Peyer's patch (tissue), 4 donors: ENCODE measurements at places on chromosomes 11 and 22.

DNA sequence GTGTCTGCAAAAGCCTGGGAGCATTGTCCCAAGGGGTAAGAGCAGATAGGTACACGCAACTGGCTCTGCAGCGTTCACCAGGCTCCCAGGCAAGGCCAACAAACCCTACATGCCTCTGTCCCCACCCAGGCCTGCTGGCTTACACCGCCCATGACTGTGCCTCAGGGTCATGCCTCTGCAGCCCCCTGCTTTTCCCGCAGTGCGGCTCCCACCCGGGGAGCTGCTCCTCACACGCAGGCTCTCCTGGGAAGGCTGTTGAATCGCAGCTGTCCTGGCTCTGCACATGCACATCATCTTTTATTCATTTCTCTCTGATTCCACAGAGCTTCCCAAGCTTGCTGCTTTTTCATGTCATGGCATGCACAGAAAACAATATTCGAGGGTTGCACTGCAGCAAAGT lies 29.2 kb upstream of the B3GAT1 start:
- no peak overlapping the region for H3K4me3 ChIP-seq
- no peaks in the 10 kb centered on the region for H3K36me3 ChIP-seq
- H3K4me1 ChIP-seq = no peaks in the 10 kb centered on the region
- no peak for DNase-seq

- no peak overlapping the region for H3K4me3 ChIP-seq
- no peaks in the 10 kb centered on the region for H3K4me1 ChIP-seq
- no peaks in the 10 kb centered on the region for H3K27me3 ChIP-seq
These were observed 30.0 kb downstream of the WNT7B start for GRCh38 chr22:45946805-45947600.

- H3K27me3 ChIP-seq = no peaks in the 10 kb centered on the region
- DNase-seq = no peak
- no peaks in the 10 kb centered on the region for H3K36me3 ChIP-seq
- H3K27ac ChIP-seq = no peak overlapping the region
- H3K4me1 ChIP-seq = no peaks in the 10 kb centered on the region
These were observed 35.8 kb upstream of the MYOD1 start for GRCh38 chr11:17683377-17684161.

DNA sequence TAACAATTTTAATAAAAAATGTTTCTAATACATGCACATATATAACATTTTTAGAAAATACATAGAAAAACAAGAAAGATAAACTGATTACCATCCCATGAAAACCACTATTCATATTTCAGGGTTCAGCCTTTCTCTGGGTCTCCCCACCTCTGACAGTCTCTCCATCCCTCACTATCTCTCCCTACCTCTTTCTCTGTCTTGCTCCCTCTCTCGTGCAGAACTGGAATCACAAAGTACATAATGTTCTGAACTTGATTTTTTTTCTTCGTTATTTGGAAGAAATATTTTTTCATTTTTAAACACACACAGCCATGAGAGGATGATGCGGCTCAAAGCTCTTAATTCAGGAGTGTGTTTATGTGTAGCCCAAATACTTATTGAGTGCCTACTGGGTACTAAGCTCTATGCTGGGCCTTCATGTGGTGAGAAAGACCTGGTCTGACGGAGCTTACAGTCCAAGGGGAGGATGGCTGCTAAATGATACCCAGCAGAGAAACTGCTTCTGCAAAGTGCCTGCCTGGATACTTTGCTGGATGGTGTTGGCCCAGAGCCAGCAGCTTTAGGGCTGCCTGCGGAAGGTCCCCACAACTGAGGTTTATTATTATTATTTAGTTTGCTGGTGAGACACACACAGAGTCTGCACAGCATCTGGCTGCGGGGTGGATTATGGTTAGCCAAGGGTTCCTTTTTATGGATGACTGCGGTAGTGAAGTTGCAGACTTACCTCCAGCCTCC lies 42.6 kb downstream of the SC5D start:
- no peaks in the 10 kb centered on the region for H3K27me3 ChIP-seq
- no peak for DNase-seq
- H3K4me1 ChIP-seq = no peaks in the 10 kb centered on the region
- H3K27ac ChIP-seq = no peak overlapping the region
- H3K36me3 ChIP-seq = no peaks in the 10 kb centered on the region
